ENCODE measurements at places on chromosomes 3 and 15.

GRCh38 chr3:31550452-31551251 is 17.9 kb downstream of the STT3B start:
- DNase-seq: no peak

DNA sequence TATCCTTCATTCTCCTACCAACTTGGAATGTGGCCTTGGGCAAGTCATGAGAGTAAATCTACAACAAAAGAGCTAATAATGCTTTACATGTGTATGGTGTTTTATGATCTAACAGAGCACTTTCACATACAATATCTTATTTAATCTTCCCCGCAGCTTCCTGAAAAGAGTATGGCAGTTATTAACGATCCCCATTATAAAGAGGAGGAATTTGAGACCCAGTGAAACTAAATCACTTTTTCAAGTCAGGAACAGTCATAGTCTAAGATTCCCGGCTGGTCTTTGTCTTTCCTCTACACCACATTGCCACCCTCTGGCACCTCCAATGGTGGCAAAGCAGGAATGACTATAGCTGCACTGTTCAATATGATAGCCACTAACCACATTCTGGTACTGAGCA is 69.7 kb upstream of the CMSS1 start:
- no peak for DNase-seq

DNA sequence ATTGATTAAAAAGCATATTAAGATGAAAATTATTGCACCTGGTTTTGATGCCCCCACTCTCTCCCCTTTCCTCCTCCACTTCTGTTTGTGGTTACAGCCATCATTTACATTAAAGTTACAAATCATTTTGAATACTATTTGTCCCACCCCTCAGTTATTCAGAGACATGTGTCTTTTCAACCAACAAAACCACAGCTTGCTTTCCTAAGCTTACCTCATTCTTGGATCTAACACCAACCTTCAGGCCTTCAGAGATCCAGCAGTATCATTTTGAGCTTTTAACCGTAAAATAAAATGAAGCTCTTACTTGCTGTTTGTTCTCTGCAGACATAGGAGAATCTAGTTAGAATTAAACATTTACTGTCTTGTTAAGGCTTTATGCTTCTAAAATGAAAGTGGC is 4.7 kb downstream of the PXYLP1 start:
- no peak for DNase-seq

DNA sequence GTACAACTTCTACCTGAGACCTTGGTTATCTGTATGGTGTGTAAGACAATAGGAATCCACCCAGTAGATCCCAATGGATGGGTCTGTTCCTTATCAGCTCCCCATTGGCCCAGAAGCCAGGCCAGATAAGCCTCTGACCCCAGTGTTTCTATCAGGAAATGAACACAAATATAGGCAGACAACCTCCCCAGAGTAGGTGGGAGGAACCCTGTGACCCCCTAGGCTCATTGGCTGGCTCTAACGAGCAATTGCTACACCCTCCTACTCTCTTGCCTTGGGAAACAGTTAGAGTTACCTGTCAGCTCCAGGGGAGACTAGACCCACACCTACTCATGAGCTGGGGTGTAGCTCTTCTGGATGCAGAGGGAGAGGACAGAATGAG is 299.9 kb downstream of the UACA start:
- no peak for DNase-seq

DNA sequence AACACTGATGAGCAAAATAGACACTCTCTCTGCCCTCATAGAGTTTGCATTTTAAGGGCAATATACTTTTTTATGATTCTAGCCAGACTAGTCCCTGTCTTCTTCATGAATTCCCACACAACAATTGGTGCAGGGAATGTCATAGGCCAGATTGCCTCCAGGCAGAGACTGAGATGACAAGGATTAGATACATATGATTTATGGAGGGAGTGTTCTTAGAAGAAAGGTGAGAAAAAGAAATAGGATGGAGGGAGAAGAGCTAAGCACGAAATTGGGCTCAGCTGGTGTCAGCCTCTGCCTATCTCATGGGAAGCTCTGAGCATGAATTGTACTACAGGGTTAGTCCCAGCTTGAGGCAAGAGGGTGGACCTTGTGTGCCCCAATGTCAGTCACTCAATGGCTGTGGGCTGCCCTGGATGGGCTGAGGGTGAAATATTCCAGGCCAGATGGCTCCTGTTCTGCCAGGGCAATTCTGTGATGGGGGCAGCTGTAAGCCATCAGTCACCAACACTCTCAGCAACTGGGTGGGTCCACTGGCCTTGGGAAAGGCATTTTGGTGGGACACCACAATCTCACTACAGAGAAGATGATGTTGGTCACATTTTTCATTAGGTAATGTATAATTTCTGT is 31.1 kb downstream of the EIF1B start:
- DNase-seq: no peak

DNA sequence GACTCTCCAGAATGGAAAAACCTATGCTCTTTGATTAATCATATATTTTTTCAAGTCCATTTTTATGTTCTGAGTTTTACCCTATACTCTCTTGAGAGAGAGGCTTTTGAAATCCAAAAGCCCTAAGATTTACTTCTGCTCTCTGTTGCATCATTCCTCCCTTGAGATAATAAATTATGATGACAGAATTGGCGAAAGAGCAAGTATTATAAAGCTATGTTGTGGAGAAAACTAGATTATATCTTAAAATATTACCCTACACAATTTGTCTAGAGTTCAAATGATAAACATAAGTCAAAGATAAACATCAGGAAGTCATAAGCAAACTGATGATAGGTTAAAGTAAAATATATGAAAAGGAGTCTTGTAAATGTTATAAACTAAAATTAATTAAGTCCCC is 293.4 kb upstream of the MME start:
- DNase-seq: no peak

GRCh38 chr15:65938604-65939003 is 69.3 kb downstream of the RAB11A start:
- DNase-seq: no peak

GRCh38 chr15:89937365-89938350 is 24.9 kb upstream of the ARPIN start:
- DNase-seq: no peak

Data from progenitor cell of endocrine pancreas (in vitro differentiated cells).